Endodermal cell (in vitro differentiated cells): ENCODE measurements at places on chromosomes 6 and 20.

DNA sequence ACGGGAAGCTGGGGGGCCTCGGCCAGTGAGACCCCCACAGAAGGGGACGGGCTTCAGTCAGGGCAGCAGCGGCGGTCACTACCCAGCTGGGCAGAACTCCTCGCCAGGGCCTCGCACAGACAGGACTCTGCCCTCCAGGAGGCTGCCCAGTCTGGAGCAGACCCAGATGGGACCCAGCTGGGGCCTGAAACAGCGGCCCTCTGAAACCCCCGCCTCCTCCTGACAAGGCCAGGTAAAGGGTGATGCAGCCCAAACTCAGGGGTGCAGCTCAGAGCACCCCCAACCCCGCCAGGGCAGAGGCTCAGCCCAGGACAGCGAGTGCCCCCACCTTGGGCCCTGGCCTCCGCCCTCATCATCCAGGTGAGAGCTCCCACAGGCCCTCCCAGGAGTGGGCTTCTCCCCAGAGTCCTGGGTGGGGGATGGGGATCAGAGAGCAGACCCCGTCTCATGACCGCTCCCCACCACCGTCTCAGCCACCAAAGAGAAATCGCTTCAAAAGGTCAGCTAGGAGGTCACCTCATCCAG is 2.2 kb downstream of the EEF1A2 start:
- DNase-seq: no peak

DNA sequence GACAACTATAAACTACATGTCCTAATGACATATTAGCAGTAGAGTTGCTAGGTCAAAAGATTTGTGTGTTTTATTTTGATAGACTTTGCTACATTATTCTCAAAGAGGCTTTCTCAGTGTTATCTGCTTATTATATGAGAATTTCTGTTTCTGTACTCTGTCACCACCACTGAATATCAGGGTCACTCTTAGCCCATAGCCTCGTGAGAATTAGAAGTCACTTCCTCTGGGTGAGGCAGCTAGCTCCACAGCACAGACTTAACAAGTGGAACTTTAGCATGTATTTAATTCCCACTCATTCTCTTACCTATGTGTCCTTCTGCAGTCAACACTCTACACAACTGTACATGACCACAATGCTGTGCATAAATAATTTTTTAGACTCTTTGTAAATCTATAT is 6.7 kb downstream of the PHACTR2 start:
- DNase-seq: no peak

DNA sequence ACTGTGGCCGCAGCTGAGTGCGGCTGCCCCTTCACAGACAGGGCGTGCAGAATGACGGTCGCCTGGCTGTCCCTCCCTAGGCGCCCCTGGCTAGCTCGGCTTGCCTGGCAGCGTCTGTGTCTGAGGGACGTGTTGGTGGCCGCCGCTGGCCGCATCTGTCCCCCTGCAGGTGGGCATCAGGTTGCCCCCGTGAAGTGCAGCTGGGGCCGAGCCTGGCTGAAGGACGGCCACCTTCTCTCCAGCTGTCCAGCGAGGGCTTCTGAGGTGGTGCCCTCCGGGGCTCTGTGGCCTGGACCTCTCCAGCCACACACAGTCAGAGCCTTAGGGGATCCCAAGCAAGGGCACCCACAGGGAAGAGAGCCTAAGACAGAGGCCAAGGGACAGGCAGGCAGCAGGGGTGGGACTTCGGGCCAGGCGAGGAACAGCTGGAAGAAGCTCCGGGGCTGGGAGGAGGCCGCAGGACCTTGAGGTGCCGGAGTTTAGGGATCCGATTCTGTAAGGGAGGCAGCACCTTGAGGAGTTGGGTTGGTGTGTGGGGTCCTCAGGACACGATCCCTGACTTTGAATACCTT is 89.0 kb upstream of the EPB41L1 start:
- DNase-seq: no peak

DNA sequence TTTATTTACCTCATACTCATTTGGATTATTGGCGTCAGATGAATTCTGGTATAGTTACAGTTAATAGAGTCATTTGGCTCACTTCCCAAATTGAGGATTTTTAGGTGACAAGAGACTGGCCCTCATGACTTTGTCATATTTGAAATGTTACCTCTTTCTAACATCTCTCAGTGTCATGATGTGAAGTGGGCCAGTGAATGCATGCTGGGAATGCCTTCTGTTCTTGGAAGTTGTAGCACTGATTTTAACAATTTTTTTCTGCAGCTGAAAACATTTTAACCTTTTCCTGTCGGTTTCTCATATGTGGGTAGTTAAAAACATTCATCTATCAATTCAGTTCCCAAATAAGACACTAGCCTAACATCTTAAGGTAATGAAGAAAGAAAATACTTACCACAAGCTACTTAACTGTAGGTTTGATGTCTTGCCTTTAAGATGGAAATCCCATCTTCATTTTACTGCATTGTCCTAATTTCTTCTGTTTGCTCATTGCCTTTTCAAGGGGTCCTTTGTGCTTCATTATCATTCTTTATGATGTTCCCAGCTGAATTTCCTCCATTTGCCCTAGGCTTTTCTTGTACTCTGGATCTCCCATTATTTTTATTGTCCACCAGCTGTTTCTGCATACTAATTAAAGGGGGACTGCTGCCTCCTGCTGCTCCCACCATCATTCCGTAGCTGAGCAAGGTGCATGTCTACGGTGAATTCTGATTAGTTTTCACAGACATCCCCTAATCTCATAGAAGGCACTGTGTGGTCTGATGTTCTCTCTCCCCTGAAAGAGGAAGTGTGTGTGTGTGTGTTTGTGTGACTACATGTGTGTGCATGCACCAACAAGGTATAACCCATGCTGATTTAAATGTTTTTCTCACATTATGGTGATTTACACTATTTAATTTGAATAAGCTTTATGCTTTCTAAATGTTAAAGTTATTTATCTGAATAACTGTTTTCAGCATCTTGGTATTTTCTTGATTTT is 109.5 kb downstream of the B3GAT2 start:
- DNase-seq: no peak

DNA sequence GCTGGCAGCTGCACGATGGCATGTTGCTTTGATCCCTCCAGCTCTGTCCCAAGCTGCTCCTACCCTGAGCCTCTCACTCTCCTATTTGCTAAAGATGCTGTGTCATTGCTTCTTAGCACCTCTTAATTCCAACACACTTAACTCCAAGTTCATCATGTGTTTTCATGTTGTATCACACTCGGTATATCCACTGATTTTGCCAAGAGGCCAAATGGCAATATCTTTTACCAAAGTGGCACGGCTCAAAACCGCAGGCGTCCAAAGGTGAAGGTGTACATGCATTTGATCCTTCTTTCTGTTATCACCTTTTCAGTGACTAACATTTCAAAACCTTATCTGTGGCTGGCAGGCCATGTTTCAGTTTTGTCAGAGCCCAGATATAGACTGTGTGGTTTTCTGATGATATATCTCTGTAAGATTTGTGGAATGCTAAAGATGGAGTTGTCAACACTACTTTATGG is 217.0 kb downstream of the TBX18 start:
- no peak for DNase-seq

- DNase-seq: peak; percentile 44
Observed at GRCh38 chr6:158655569-158656450, 6.0 kb downstream of the SYTL3 start.

DNA sequence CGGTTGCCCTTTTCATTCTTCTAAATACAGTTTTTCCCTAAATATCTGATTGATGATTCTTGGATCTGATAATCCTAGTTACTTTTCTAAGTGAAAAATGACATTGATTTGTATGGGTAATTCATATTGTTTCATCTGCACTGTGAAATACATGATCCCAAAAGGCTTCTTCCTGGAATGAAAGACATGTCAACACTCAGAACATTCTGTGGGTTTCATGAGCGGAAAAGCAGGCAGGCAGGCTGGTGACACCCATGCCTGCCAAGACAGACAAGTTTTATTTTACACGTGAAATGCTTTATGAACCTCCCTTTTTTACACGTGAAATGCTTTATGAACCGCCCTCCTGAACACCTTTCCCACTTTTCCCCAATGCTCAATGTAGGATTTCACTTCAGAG is 105.0 kb downstream of the PRKN start:
- DNase-seq: no peak

DNA sequence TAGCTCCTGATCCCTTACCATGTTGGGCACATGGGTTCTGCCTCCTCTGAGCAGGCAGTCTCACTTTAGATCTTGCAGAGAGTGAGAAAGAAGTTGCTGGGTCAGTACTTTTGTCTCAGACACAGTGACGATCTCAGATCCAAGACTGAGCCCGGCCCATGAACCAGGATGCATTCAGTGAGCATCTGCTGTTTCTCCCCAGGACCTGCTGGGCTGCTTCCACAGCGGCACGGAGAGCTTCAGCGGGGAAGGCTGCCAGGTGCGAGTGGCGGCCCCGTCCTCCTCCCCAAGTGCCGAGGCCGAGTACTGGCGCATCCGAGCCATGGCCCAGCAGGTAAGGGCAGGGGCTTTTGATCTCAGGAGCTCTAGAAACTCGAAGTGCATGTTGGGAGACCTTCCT is 53.9 kb upstream of the SMIM28 start:
- no peak for DNase-seq

- DNase-seq: peak; percentile 52
Observed at GRCh38 chr6:127956260-127956888, 55.5 kb upstream of the THEMIS start.

DNA sequence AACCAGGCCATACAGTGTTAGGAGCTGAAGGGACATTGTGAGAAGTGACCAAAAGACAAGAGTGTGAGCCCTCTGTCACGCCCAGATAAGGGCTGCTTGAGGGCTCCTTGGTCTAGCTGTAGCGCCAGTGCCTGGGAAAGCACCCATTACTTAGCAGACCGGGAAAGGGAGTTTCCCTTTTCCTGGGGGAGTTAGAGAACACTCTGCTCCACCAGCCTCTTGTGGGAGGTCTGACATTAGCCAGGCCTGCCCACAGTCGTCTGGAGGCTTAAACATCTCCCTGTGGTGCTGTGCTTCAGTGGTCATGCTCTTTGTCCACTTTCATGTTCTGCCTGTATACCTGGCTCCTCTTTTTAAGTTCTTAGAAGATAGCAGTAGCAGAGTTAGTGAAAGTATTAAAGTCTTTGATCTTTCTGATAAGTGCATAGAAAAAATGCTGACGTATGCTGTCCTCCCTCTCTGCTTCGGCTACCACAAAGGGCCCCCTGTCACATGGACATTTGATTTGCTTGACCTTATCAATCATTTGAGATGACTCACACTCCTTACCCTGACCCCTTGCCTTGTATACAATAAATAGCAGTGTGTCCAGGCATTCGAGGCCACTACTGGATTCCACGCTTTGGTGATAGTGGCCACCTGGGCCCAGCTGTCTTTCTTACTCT is 201.5 kb upstream of the ECI2 start:
- no peak for DNase-seq

DNA sequence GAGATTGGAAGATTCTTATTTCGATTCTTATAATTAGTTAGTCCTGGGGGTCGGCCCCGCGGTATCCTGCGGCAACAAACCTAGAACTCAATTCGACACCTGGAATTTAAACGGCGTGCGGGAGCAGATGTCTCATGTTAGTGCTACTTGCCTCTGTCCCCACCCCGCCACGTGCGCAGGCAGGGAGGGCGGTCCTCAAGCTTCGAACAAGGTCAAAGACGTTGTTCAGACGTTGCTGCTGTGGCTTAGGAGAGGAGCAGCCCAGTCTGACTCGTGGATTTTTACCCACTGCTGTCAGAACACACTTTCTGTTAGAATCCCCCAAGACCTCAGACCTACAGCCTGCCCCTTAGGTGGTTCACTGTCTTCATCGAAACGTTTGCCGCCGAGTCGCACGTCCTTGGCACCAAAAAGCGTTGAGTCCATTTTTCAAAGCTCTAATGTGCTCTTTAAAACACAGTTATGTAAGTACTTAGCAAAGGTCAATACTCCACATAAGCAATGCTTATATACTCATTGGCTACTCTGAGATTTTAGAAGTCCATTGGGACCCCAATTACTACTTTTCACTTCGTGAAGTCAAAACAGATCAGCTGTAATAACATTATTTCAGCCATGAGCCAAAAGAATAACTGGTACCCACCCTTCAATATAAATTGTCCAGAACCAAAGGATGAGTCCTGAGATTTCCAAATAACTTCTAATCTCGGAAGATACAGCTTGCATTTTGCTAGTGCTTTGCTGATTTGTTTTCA is 2.7 kb upstream of the C6orf62 start:
- DNase-seq: no peak

GRCh38 chr6:40912158-40912946 is 126.7 kb downstream of the UNC5CL start:
- DNase-seq: peak; percentile 84

DNA sequence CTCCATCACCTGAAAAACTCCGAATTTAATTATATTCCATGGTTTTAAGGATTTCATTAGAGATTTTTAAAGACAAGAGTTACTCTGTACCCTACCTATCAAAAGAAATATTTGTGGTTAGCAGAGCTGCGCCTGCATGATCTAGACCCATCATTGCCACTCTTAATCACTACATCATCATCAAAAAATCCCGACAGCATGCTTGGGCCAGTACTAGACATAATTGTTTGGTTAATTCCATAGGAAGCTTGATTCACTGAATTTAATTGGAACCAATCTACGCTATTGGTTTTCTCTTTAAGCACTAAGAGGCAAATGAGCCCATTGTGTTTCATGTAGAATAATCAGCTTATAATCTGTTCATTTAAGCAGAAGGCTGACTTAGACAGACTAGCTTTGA is 33.4 kb upstream of the RNF217 start:
- DNase-seq: no peak

GRCh38 chr20:23125625-23126191 is 39.6 kb upstream of the CD93 start:
- no peak for DNase-seq

DNA sequence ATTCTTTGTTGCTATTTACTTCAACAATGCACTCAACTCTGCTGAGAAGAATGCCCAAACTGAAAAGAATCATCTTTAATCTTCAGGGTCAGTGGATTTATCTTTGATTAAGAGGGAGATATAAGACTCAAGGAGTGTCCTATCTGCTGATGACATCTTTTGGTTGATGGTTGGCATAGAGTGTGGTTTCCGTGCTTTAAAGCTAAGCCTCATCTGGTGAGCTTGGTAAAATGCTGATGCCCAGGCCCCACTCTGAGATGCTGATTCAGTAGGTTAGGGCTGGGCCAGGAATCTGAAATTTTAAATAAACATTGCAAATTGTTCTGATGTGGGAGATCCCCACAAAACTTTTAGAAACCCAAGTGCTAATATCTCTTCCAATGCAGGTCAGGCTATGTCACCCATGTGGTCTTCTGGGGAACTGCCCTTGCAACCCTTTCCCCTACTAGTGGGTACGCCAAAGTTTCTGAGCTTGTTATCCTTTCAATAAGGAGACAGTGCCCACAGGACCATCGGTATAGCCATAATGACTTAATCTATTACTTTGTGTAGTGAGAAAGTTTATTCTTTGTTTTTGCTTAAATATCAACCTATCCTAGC is 68.5 kb upstream of the ARMH2 start:
- DNase-seq: no peak

DNA sequence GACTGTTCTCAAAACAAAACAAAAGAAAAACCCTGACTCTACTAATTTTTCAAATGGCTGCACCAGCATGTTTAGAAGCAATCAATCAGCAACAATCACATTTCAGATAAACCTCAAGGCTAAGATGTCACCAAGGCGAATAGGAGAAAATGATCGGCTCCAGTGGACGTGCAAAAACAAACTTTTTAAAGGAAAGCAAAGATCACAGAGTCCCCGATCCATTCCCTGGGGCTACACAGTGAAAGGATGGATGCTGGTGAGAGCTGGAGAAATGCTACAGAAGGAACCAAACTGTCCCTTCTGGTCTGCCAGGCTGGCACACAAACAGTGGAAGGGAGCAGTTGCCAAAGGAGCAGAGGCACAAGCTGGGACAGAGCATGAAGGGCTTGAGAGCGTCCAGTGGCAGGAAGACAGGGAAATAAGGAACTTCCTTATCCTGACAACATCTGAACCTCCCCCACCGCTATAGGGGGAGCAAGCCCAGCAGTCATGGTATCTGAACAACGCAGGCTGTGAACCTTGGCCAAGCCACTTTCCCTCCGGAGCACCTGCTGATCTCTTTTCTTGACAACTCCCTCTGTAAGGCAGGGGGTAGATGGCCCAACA is 73.7 kb upstream of the HIVEP1 start:
- DNase-seq: peak; percentile 87
